Activated T-cell treated with anti-CD3 and anti-CD28 coated beads, Interleukin-2, amount 50 U/mL, for 72 hours (primary cell): ENCODE measurements at places on chromosomes 1 and 21.

- no peak for DNase-seq
- H3K36me3 ChIP-seq: peaks cover 6% of the 10 kb centered on the region
- H3K27ac ChIP-seq: peak overlapping the region; percentile 59
- H3K4me1 ChIP-seq: peaks cover 81% of the 10 kb centered on the region
Measured at GRCh38 chr1:50424045-50424883, 1.0 kb upstream of the DMRTA2 start.

DNA sequence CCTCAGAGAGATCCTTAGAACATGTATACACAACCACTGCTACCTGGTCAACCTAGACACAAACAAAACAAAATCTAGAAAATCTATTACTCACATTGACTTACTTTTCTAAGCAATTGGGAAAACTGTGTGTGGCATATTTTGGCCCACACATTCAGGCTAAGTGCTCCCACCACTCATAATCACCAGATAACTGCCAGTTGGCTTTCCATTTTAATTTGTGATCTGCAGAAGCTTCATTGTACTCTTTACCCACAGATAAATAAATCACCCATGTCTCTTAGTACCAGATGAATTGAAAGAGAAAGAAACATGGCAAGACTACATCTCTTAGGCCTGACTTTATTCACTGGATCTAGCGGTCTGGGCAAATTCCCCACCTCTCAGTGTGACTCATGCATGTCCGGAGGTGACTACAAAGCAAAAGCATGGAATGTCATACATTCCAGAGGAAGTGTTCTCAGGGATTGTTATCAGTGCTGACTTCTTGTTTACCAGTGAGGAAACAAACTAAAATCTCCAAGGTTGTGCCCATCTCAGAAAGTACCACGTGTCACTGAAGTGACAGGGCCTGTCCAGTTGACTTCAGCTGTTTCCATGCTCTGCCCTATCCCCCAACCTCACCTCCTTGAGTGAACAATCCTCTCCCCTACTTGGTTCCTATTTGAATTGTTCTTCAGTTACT, 52.4 kb upstream of the BCL10 start:
- no peak overlapping the region for H3K27ac ChIP-seq
- DNase-seq: no peak
- peaks cover 6% of the 10 kb centered on the region for H3K36me3 ChIP-seq
- H3K4me3 ChIP-seq: no peak overlapping the region
- peaks cover 50% of the 10 kb centered on the region for H3K27me3 ChIP-seq

- peak; percentile 28 for DNase-seq
- peak overlapping the region; percentile 82 for H3K4me3 ChIP-seq
- H3K27ac ChIP-seq: peak overlapping the region; percentile 22
Measured at GRCh38 chr1:35706846-35707600, 11.7 kb downstream of the C1orf216 start.

DNA sequence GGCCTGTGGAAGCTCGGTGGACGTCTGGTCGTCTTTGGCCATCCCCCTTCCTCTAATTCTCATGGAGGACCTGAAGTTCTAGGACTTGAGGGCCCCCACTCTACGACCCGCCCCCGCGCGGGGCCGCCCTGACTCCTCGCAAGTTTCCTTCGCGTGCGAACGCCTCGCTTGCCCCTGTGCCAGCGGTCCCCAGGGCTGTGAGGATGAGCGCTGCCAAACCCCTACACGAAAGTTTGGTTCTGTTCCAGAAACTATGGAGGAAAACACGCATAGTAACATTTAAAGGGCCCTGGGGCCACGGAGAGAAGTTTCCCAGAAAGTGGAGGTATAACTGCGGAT, 304 bp upstream of the GNG12 start:
- no peak overlapping the region for H3K27ac ChIP-seq
- H3K4me3 ChIP-seq: peak overlapping the region; percentile 86
- no peaks in the 10 kb centered on the region for H3K36me3 ChIP-seq
- peaks cover 70% of the 10 kb centered on the region for H3K27me3 ChIP-seq

GRCh38 chr1:232029315-232029714, 402.7 kb downstream of the DISC1 start:
- no peak for DNase-seq
- H3K4me3 ChIP-seq: no peak overlapping the region
- no peaks in the 10 kb centered on the region for H3K4me1 ChIP-seq
- no peaks in the 10 kb centered on the region for H3K27me3 ChIP-seq
- H3K36me3 ChIP-seq: peaks cover 2% of the 10 kb centered on the region

GRCh38 chr1:183693521-183693920, 40.4 kb upstream of the APOBEC4 start:
- H3K4me3 ChIP-seq: peak overlapping the region; percentile 11
- H3K27me3 ChIP-seq: no peaks in the 10 kb centered on the region
- no peak overlapping the region for H3K27ac ChIP-seq
